Stimulated activated CD8-positive, alpha-beta memory T cell treated with anti-CD3 and anti-CD28 coated beads, Interleukin-15, amount 100 ng/mL, for 48 hours (primary cell): ENCODE measurements at places on chromosomes 6 and 20.

DNA sequence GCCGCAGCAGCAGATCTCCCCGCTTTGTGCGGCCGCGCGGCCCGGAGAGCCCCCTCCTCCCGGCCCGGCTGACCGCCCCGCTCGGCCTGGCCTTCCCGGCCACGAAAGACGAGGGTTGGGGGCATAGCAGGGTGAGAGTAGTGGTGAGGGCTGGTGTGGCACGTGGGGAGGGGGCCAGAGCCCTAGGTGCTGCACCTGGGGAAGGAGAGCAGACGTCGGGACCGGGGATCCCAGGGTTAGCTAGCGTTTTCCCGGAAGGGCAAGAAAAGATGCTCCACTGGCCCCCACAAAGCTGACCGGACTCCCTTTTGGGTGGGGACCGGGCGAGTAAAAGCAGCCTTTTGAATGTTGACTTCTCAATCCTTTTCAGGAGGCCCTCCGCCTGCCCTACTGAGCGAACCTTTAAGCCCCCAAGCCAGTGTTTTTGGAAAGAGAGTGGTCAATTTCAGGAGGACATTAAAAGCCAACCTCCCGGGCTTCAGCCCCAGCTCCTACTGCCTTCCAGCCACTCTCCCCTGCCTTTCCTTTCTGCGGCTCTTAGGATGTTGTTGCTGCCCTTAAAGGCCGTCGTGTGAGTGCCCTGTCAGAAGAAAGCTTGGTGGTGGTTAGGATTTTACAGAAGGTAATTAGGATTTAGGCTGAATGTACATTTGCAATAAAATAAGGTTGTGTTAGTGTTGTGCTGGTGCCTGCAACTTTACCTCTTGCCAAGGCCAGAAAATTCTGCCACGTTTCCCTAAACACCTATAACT, 648 bp upstream of the BACH2 start:
- DNase-seq, result no peak

- DNase-seq, result no peak
Measured at GRCh38 chr6:144075875-144076274, 19.5 kb downstream of the SF3B5 start.

GRCh38 chr20:5090191-5090590, 29.6 kb downstream of the PCNA start:
- no peak for DNase-seq

DNA sequence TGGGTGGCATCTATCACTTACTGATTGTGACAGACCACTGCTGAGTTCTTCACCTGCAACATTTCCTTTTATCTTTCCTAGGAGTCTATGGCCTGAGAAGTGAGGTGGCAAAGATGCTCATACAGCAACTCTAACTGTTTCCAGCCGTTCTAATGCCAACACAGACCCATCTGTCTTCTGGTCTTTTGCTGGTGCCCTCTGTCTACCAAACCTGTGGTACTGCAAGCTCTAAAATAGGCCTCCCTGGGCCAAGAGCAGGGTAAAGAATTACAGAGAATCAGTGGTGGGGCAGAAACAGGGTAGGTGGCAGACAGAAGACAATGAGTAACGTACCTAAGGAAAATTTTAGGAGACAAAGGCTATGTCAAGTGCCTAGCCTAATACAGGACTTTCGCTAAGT, 611.0 kb upstream of the FLRT3 start:
- no peak for DNase-seq

DNA sequence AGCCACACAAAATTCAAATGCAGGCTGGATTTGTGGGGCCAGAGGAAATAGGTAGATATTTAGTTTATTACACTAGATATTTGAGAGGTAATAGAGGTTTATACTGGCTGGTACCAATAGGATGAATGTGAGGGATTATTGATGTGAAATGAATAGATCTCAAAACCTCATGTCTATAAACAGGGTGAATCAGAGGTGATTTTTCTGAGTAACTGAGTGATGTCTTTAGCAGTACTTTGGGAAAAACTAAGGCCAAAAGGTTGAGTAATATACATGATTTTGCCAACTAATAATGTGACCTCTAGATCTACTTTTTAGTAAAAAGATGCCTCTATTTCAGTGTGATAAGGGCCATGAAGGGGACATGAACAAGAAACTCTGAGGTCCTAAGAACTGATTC, 86.8 kb downstream of the HAO1 start:
- DNase-seq, result no peak

DNA sequence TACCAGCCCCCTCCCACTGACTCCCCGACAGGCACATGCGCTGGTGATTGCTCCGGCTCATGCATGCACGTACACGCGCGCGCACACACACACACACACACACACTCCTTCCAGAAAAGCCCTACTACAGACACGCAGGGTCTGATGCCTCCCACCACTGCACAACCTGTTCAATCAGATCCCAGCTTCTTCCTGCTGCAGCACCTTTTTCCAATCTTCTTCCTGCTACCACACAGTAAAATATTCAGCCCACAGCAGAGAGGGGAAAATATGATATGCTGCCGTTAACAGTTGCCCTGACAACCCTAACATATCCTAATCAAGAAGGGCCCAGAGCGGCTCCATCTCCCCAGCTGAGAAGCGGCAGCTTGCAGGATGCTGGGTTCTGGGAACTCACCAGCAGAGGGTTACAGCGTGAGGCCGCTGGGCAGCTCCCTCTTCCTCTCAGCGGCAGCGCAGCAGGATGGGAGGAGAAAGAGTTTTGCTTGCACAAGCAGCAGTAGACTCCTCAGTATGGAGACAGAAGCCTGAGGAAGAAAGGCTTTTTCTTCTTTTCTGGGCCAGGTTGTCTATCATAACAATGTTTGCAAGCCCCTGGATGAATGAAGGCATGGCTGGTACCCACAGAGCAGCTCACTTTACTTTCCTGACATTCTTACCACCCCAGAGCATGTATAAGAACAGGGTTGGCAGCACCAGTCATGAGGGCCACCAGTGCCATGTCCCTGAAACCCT, 23.9 kb downstream of the MAP7 start:
- no peak for DNase-seq
